ENCODE measurements at places on chromosomes 1 and 21.

DNA sequence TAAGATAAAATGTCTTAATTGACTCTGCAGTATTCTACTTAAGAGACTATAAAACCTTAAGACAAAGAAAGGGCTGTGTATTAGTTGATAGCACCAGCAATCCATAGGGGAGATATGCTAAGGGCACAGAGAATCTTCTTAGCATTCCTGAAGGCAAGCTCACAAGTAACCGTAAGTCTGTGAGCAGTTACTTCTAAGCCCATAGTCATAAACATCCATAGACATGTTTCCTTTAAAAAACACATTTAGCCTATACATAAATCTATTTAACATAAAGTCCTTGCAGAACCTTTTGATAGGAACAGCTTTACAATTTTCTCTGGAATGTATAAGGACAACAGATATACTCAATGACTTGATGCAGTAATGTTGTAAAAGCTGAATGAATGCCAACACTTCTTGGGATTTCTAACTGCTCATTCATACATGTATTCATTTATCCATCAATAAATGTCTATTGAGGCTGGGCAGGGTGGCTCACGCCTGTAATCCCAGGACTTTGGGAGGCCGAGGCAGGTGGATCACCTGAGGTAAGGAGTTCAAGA lies 6.3 kb upstream of the ERRFI1 start:
- no peak for DNase-seq

GRCh38 chr1:220888417-220888986 lies 9.3 kb downstream of the HLX start:
- no peak for DNase-seq

GRCh38 chr1:192579010-192579738 lies 3.6 kb downstream of the RGS1 start:
- no peak for DNase-seq

GRCh38 chr21:45954261-45954660 lies 27.3 kb upstream of the COL6A1 start:
- DNase-seq: no peak

DNA sequence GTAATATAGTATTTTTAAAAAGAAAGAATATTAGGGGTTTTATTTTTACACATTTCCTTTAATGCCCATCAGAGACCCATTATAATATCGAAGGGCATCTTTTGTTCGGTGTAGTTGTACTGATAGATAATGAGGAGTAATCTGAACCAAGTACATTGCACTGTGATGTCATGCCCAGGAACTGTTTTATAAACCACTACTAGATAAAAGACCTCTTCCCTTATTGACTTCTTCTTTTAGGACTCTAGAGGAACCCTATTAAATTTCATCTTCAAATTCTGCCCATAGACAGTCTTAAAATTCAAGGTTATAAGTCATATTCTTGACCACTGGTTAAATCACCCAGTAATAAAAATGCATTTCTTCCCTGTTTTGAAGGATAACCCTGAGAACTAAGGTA lies 206.5 kb downstream of the NRIP1 start:
- DNase-seq: no peak

GRCh38 chr21:37769656-37770055 lies 146.6 kb downstream of the KCNJ6 start:
- no peak for DNase-seq

GRCh38 chr1:179107706-179108629 lies 26.1 kb downstream of the TOR3A start:
- no peak for DNase-seq

GRCh38 chr1:178262120-178262500 lies 168.2 kb downstream of the RASAL2 start:
- no peak for DNase-seq
